ENCODE measurements at places on chromosomes 3 and 15. TPM values are rescaled to one million over a fixed set of nuclear protein-coding genes. Genes with fewer than 3 reads are reported as not detected.

ACTRT3 gene
- 4.5 TPM for polyA plus RNA-seq

CRABP1 gene
- polyA plus RNA-seq = 35.2 TPM

DLL4 gene
- 8.9 TPM for polyA plus RNA-seq

- DNase-seq = peak; percentile 43
Observed at GRCh38 chr3:4218456-4219226, 84.5 kb upstream of the SETMAR start.

DNA sequence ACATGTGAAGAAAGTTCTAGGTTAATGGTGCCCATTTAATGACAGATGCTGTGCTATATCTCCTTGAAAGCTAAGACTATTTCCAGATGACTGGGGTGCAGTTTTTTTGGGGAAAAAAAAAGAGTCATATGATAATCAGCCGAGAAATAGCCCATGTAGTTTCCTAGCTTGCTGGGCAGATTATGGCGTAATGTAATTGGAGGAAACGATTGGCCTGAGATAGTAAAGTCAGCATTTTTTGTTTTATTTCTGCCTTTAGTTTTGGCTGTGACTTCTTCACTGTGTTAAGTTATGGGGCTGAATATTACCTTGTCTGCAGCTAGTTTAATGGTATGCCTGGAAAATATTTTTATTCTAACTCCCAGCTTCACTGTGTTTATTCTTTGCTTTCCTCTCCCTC lies 24.0 kb downstream of the PDHB start:
- DNase-seq = no peak

DNA sequence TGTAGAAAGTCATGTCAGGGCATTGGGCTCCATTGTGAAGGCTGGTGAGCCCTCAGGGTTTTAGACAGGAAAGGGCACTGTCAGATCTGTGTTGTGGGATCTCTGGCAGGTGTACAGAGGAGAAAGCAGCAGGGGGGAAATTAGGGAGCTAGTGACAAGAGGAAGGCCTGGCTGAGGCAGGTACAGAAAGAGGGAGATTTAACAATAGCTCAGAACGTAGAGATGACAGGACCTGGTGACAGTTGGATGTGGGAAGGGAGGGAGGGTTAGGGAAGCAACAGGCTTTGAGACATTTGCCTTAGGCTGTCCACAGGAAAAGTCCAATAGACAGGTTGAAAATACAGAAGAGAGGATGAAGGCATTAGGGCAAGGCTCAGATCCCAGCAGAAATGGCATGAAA lies 288.1 kb downstream of the EPHB1 start:
- no peak for DNase-seq

DNA sequence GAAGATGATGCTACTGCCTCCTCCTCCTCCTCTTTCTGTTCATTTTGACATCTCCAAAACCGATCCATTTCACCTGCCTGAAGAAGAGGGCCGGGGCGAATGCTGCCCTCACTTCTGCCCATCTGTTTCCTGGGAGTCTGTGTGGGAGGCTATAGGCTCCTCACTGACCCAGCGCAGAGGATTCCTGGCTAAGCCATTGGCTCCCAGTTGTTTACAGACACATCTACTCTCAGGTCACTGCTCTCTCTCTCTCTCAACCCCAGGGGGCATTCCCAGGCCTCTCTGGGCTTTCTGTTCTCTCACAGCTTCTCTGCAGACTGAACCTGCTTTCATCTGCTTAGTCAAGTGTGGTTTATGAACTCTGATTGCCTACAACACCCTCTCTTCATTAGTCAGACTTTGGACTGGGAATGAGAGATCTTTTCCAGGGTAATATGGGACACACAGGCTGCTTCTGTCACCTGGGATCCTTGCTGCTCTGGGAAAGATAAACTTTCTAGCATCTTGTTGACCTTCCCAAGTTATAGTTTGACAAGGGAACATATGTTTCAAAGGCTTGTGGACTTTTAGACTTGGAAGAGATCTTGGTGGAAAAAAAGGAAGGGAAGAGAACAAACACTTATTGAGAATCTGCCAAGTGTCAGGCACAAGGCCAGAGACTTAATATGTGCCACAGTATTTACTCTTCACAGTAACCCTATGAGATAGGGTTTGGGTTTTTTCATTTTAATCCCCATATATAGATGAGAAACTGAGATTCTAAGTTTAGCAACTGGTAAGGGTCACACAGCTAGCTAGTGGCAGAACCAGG lies 30.2 kb upstream of the USP3 start:
- DNase-seq = peak; percentile 75

GRCh38 chr3:9399746-9400145 lies 2.3 kb downstream of the SETD5 start:
- peak; percentile 82 for DNase-seq

DNA sequence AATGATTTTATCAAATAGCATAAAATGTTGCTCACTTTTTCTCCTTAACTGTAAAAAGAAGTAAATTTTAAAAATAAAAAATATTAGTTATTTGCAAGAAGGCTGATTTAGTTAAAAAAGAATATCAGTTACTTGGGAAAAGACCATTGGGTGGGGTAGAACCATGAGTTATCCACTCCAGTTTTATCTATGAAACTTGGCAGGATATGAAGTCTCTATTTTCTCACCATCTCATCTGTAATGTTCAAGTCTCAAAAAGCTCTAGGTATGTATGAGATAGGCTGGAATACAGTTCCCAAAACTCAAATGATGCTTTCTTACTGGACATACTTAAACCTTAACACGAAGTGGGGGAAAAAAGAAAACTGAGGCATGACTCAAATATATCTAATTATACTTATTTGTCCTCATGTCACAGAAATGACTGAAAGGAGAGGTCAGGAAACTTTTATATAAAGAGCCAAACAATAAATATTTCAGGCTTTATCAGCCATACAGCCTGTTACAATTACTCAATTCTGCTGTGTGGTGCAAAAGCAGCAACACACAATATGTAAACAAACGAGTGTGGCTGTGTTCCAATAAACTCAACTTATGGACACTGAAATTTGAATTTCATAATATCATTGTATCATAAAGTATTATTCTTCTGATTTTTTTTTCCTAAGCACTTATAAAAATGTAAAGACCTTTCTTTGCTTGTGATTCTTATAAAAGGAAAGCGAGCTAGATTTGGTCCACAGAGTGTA lies 131.8 kb downstream of the TBL1XR1 start:
- DNase-seq = no peak

Measured in renal cortex interstitium (tissue), 15 donors.